Stimulated activated CD8-positive, alpha-beta memory T cell treated with anti-CD3 and anti-CD28 coated beads, Interleukin-12 subunit alpha, Interleukin-12 subunit beta, amount 100 ng/mL, for 4 hours (primary cell): ENCODE measurements at places on chromosomes 6 and 20.

- DNase-seq, result no peak
Measured at GRCh38 chr6:70479236-70479635, 65.9 kb downstream of the FAM135A start.

DNA sequence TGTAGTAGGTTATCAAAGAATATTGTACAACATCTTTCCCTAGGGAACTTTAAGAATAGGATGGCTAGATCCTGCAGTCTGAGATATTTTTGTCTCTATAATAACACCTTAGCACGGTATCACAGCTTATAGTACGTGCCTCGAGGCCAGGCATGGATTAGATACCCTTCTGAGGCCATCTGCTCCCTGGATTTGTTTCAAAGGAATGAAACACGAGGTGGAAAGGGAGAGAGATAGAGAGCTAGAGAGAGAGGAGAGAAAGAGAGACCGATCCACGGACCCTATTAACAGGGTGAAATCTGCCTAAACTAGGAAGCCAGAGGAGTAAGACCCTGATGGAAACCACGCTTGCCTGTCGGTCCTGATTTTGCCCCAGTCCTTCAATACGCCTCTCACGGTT is 92.5 kb downstream of the CD83 start:
- no peak for DNase-seq

GRCh38 chr6:53837865-53838769 is 43.3 kb downstream of the LRRC1 start:
- DNase-seq, result no peak

GRCh38 chr6:46921059-46921458 is 679 bp downstream of the ADGRF5 start:
- DNase-seq, result no peak

- DNase-seq, result no peak
Measured at GRCh38 chr6:170025935-170026750, 264.7 kb downstream of the DLL1 start.

DNA sequence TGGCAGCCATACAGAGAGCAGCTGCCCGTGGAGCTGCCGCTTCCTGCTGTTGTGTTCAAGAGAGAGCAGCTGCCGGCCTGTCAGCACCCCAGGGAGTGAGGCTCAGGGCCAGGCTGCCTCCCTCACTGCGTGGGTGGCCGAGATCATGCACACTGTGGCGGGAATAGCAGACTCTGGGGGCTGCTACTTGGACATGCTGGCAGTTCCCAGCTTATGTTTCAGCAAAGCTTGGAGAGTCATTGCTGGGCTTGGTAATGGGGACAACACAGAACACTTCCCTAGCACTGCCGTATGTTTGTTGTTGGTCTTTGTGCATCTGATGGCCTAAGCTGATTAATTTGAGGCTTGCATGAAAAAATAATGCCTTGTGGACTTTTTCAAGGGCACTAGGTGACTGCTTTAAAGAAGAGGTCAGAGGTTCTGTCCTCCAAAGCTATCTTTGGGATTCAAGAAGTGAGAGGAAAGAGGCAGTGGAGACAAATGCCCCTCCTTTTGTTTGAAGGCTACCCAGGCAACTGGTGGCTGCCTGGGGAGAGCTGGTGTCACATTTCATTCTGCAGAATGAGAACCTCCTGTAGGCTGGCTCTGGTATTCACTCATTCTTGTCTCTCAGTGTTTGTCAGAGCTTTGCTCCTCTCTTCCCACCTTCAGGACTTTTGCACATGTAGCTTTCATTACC is 18.8 kb downstream of the MRAP2 start:
- DNase-seq, result no peak

GRCh38 chr6:151652325-151652724 is 155.2 kb upstream of the ESR1 start:
- DNase-seq, result no peak

- peak; percentile 15 for DNase-seq
Measured at GRCh38 chr20:45306431-45306982, at the start of gene RBPJL. Gene RBPJL (plus strand): TSS chr20:45306840. CDS start chr20:45306923, 83 bp downstream.
